GM04503 (cell line): ENCODE measurements at places on chromosomes 13 and 19.

DNA sequence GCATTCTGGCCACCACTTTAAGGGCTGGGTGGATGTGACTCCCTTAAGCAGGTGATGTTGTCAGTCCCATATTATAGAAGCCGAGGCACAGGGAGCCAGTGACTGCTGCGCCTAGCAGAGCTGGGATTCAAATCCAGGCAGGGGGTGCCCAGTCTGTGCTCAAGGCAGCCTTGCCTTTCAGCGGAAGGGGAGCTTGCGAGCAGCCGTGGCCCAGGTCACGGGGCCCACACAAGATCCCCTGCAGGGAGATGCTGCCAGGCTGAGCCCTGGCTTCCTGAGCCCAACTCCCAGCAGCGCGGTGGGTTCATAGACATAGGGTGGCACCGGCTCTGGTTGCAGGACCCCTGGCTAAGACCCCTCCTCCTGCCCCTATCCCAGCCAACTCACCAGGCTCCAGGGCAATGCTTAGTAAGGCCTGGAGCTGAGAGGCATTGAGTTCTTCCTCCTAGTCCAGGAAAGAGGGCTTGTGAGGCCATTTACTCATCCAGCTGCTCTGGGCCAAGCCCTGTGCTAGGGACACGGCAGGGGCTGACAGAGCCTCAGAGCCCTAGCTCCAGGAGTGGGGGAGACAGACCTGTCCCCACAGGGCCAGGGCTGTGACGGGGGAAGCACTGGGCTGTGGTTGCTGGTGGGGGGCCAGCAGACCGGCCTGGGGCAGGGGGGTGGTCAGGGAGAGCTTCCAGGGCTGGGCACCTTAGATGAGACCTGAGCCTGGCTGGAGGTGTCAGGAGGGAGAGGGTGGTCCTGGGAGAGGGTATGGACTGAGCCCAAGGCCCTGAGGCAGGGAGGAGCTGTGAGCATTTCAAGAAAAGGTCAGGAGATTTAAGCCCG is 9.6 kb downstream of the CAPN12 start:
- DNase-seq: no peak

- DNase-seq: no peak
Observed at GRCh38 chr19:30711296-30711695, 339.1 kb downstream of the ZNF536 start.

DNA sequence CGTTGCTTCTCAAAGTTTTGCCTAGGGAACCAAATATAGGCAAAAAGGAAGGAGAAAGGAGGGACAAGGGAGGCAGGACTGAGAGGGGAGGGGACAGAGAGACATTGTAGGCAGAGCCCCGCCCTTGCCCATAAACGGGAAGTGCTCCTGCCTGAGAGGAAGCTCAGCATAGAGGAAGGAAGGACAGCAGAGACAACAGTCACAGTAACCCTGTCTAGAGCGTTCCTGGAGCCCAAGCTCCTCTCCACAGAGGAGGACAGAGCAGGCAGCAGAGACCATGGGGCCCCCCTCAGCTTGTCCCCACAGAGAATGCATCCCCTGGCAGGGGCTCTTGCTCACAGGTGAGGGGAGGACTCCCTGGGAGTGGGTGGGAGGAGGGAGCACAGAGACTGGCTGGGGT is at the start of gene CEACAM21:
CEACAM21 (plus strand) TSS at position 169 of the 400 bp plus-strand sequence; CDS start at position 278, 109 bp downstream.
- no peak for DNase-seq

- no peak for DNase-seq
Observed at GRCh38 chr19:51507640-51508058, 6.0 kb upstream of the SIGLEC12 start.

- no peak for DNase-seq
Observed at GRCh38 chr19:15101479-15102082, 5.6 kb upstream of the SYDE1 start.

DNA sequence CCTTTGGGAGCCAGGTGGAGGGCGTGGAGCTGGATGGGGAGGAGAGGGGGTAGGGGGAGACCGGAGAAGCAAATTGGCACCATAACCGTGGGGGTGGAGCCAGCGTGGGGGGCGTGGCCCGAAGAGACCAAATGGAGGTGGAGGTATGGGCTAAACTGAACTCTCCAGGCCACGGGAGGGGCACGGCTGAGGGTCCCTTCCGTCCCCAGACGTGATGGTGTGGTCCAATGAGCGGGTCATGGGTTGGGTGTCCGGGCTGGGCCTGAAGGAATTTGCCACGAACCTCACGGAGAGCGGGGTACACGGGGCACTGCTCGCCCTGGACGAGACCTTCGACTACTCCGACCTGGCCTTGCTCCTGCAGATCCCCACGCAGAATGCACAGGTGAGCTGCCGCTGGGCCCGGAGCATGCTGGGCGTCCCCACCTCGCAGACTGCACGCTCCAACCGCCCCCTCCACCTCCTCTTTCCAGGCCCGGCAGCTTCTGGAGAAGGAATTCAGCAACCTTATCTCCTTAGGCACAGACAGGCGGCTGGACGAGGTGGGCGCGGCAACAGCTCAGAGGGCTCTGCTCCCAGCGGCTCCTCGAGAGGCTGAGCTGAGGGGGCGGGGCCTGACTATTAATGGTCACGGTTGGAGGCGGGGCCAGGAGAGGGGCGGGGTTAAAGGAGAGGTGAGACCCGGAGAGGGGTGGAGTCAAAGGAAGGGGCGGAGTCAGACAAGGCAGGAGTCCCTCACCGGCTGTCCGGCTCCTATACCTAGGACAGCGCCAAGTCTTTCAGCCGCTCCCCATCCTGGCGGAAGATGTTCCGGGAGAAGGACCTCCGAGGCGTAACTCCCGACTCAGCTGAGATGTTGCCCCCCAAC is 6.2 kb downstream of the HRC start:
- peak; percentile 33 for DNase-seq

DNA sequence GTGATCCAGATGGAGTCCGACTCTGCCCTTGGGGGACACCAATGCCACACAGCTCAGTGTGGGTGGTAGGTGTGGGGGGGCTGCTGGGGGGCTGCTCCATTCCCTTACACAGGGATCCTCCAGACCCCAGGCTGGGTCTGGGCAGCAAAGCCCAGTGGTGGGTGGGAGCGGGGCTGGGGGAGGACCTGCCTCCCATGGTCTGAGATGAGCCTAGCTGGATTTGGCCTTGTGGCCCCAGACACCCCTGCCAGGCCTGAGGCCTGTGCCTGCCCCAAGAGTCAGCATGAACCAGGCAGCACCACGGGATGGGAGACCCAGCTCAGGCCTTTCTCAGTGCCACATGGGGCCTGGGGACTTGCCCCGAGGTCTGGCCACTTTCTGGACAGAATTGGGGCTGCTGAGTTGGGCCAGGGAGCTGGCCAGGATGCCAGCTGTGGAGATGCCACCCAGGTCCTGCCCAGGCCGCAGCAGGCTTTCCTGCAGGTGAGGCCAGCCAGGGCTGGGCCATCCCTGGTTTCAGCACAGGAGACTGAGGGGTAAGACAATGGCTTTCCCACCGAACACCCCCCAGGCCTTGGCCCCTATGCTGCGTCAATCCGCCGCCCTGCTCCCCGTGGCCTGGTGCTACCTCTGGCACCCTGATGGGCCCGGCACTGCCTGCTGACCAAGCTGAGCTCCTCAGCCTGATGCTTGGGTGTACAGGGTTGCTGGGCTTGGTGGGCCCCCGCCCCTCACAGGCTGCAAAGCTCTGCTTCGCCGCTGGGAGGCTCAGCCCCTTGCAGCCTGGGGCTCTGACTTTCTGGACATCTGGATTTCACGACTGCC is 24.2 kb downstream of the CEBPG start:
- DNase-seq: no peak

DNA sequence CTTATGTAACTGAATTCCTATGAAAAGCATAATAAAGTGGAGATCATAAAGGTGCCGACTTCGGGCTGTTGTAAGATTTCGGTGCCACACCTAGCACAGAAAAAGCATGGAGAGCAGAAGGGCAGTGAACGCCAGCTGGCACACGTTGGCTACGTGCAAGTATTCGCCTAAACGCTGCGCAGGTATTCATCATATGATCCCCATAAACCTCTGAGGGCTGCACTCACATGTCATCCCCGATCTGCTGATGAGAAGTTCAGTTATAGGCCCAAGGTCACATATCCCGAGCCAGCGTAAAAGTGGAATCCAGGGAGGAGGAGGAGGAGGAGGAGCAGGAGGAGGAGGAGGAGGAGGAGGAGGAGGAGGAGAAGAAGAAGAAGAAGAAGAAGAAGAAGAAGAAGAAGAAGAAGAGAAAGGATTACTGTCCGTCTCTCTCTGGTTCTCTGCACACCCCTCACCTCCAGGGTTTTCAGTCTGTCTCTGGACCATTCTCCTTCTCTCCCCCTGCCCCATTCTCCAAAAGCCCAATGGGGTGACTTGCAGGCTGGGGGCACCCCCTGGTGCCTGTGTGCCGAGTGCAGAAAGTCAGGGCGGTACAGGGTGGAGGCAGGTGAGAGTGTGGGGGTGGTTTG is 18.6 kb upstream of the CYP2S1 start:
- DNase-seq: no peak

GRCh38 chr19:9044449-9044848 is 34.2 kb upstream of the MUC16 start:
- DNase-seq: no peak

DNA sequence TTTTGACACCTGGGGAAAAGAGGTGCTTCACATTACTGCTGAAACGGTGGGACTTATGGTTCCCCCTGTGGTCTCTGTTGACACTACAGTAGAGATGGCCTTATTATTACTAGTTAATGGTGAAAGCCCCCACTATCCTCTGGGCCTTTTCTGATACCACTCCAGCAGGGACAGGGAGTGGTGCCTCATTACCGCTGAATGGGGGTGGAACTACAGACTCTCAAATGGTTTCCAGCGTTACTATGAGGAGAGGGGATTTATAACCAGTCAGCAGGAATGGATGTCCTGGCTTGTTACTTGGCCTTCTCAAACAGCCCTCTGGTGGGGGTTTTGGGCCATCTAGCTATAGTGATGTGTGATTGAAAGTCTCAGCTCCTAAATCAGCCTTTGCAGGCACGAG is 96.7 kb upstream of the DIAPH3 start:
- no peak for DNase-seq

DNA sequence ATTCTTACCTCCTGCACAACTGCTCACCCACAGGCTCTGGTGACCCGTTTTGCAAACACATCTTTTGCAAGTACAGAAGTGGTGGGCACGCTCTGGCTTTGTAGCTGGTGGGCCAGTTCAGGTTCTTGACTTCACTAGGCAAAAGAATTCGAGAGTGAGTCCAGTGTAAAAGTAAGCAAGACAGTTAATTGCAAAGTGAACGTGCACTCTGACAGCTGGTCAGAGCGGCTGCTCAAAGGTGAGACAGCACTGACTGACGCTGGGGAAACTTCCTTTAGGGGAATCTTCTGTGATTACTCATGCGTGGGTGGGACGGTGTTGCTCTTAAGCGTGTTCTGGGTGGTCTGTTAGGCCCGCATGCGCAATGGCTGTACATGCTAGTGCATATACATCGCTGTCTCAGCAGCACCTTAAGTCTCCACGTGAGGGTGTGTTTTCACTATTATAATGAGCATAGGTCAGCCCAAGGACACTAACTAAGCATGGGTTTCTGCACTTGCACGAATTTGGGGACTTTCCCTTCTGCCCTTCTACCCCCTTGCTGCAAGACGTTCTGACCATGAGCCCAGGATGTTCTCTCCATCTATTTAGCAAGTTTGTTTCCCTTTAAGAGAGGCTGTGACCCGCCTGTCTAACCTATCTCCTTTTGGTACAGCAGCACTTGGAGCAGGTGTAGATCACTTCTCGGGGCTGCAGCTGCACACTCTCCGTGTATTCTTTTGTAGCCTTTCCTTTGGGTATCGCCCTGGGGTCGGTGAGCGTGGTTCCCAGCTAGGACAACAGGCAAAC is 30.2 kb upstream of the CD33 start:
- no peak for DNase-seq

GRCh38 chr19:18612772-18613588 is at the start of gene TMEM59L:
TSS of gene TMEM59L (plus strand) at chr19:18612870. CDS start at chr19:18612959, 89 bp downstream.
- no peak for DNase-seq

DNA sequence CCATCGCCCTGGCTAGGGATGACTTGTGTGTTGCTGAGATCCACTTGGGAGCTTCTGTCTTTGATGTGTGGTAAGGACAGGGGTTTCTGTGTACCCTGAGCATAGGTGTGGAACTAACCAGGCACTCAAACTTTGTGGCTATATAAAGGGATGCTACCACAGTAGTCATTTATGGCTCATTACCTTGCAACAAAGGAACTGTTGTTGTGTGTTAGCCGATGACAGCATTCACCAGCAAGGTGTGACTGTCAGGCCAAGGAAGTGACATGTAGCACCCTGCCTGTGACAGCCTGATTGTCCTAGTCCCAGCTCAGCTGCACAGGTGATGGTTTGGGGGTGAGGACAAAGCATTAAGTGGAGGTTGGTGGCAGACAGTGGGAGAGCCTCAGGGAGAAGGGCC is 73.6 kb downstream of the COG3 start:
- DNase-seq: no peak

DNA sequence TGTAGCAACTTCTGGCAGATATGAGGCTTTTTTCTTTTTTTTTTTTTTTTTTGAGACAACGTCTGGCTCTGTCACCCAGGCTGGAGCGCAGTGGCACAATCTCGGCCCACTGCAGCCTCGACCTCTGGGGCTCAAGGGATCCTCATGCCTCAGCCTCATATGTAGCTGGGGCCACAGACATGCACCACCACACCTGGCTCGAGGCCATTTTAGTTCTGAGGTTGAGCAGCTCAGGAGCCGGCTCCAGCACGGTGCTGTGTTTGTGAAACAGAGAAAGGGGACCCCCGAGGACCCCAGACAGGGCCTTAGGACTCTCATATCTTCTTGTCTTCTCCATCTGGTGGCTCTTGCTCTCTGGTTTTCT is 3.4 kb upstream of the FLT3LG start:
- no peak for DNase-seq

DNA sequence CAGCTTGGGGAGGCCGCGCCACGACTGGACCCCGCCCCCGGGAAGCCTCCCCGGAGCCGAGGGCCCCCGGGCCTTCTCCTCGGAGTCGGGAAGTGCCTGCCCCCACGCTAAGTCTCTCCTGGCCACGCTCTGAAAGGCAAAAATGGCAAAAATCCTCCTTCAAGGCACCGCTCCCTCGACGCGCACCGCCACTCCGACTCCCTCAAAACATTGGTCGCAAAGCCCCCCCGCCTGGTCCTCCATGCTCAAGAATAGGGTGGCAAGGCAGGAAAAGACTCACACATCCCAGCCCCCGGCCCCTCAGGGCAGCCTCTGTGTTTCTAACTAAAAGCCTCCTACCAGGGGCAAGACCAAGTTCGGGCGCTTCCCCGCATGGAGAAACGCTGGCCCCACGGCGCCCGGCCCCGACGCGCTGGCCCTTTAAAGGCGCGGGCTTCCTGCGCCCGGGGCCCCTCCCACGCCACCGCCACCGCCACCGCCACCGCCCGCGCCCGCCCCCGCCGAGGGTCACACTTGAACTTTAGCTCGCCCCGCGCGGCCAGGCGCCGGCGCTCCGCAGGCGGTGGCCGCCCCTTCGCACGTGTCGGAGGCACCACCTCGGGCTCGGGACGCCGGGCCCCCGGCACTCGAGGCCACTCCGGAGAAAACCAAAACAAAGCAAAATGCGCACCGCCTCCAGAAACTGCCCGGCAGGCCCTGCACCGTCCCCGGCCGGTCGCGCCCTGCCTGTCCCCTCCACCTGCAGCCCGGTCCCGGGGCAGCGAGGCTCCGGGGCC is 1.9 kb downstream of the FOXO1 start:
- DNase-seq: no peak

GRCh38 chr13:22848539-22849052 is 332.2 kb upstream of the SGCG start:
- no peak for DNase-seq
